Activated T-helper 1 cell treated with anti-CD3 and anti-CD28 coated beads, Interleukin-2, amount 50 U/mL, for 16 hours (primary cell): ENCODE measurements at places on chromosomes 5 and 9.

- DNase-seq: no peak
Measured at GRCh38 chr9:111985315-111985714, 88.7 kb downstream of the UGCG start.

GRCh38 chr5:92594031-92594430 is 987.0 kb downstream of the NR2F1-AS1 start:
- no peak for DNase-seq

- DNase-seq: no peak
Measured at GRCh38 chr5:142529626-142530278, 156.1 kb downstream of the FGF1 start.

- no peak for DNase-seq
Measured at GRCh38 chr5:156378159-156378558, 51.2 kb downstream of the SGCD start.

GRCh38 chr5:9617221-9617620 is 12.9 kb downstream of the TAS2R1 start:
- no peak for DNase-seq

GRCh38 chr9:7104625-7105024 is 346.9 kb downstream of the KDM4C start:
- DNase-seq: no peak

GRCh38 chr5:16961131-16961530 is 25.0 kb upstream of the MYO10 start:
- DNase-seq: no peak

- DNase-seq: no peak
Measured at GRCh38 chr5:35736280-35736679, 118.6 kb downstream of the SPEF2 start.

DNA sequence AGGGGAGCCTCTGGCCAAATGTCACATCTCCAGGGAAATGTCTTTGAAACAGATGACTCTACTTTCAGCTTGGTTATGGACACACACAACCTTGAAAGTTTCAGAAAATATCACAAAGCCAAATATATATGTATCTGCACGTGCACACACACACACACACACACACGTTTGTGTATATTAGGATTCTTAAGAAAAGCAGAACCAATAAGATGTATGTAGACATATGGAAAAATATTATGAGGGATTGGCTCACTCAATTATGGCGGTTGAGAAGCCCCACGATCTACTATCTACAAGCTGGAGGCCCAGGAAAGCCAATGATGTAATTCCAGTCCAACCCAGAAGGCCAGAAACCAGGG is 194.9 kb downstream of the PALM2AKAP2 start:
- no peak for DNase-seq

GRCh38 chr9:136090056-136090735 is 4.9 kb downstream of the NACC2 start:
- DNase-seq: no peak

- DNase-seq: no peak
Measured at GRCh38 chr9:37676411-37676830, 25.7 kb downstream of the FRMPD1 start.

GRCh38 chr9:88460587-88461332 is 72.5 kb downstream of the SPIN1 start:
- DNase-seq: no peak

GRCh38 chr5:158410976-158411375 is 552.0 kb upstream of the CLINT1 start:
- DNase-seq: no peak

- no peak for DNase-seq
Measured at GRCh38 chr5:80403782-80404181, 4.1 kb upstream of the ZFYVE16 start.
